Activated naive CD4-positive, alpha-beta T cell treated with anti-CD3 and anti-CD28 coated beads, Interleukin-2, amount 10 ng/mL, durations not matched to agents 5 hours and 36 hours (primary cell): ENCODE measurements at places on chromosomes 1 and 21. TPM values are rescaled to one million over a fixed set of nuclear protein-coding genes. Genes with fewer than 3 reads are reported as not detected.

UTP25 gene
- 7.7 TPM for total RNA-seq

ARMH1 gene
- 140 TPM for total RNA-seq

CDA gene
- total RNA-seq: not detected

KRTAP11-1 gene
- not detected for total RNA-seq

CAMK2N1 gene
- total RNA-seq: 1.1 TPM

GPA33 gene
- 8.4 TPM for total RNA-seq
